ENCODE measurements at places on chromosomes 2 and 18.

DNA sequence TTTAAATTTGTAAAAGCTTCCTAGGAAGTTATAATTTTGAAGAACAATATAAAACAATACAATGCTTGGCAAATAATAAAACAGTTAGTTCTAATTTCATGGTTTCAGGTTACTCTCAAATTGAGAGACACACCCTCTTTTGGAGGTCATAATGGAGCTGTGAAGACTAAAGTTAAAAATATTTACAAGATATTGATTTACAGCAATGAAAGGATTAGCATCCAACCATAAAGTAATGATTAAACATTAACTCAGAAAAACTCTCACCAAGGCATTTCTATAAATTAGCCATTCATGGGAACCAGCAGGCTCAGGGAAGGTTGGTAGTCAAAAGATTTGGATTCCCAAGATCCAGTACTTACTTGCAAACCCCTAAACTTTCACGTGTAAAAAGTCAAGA lies 6.4 kb downstream of the DPP4 start:
- DNase-seq = no peak

GRCh38 chr2:295090-295489 lies 7.2 kb upstream of the ALKAL2 start:
- DNase-seq = no peak

DNA sequence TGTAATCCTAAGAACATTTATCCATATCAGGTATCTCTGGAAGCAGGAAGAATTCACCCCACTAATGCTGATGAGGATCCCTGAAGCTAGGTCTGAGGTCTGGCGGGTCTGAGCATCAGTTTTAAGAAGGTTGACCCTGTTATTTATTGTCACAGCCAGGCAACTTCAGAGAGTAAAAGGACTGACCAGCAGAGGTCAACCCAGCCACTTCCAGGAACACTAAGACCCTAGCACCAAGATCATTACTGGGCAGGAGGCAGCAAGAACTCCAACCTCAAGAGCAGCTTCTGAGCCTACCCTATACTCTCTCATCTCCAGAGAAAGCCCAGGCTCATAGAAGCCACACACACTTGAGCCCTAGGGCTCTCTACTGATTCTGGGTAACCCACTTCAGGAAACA lies 901.4 kb downstream of the DCDC2C start:
- DNase-seq = no peak

GRCh38 chr18:9856092-9856491 lies 29.7 kb upstream of the TXNDC2 start:
- no peak for DNase-seq

DNA sequence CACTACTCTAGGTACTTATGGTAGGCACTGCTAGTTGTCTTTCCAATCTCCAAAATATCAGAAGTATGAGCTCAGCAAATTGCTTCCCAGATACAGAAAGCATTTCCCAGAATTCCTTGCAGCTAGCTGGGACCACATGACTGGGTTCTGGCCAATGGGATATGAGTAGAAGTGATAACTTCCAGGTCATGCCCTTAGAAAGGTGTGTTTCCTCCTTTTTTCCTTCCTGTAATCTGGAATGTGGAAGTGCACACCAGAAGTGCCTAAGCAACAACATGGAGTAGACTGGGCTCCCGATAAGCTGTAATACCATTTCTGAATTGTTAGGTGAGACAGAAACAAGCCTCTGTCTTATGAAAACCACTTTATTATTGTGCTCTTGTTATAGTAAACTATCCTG lies 279.8 kb downstream of the ZNF385B start:
- DNase-seq = no peak

GRCh38 chr18:28766027-28766426 lies 589.1 kb upstream of the CDH2 start:
- DNase-seq = no peak

DNA sequence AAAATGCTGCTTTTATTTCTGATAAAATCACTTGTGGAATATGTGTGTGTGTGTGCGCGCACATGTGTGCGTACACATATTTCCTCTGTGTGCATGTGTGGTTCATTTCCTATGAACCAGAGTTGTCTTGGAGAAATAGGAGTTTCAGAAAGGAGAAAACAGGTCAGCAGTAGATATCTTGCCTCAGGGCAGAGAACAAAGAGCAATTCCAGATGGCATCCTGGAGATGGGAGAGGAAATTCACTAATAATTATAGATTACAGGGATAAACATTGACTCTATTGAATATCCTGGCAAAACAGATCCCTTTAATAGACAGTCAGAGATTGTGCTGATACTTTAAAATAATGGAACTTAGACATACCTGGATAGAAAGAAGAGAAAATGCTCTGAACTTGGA lies 298.0 kb downstream of the TRIB2 start:
- DNase-seq = no peak

All from NCI-H1930 (cell line).